Sigmoid colon (tissue), 7 donors: ENCODE measurements at places on chromosomes 12 and 14. TPM values are rescaled to one million over a fixed set of nuclear protein-coding genes. Genes with fewer than 3 reads are reported as not detected.

DNA sequence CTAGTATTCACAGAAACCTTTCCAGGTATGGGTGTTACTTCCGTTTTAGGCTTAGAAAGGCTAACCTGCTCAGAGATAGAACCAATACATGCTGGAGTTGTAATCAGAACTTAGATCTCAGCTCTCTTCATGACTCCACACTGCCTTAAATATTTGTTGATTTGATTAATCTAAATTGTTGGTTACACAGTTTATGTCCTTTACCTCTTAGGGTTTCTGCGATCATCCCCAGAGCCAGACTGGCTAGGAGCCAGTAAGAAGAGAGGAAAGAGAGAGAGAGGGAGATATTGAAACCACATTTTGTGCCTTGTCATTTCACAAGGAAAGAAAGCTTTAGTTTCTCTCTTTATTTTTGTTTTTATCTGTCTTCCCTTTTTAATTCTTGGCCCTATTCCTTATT, 16.8 kb upstream of the MGP start:
- DNase-seq: no peak

DNA sequence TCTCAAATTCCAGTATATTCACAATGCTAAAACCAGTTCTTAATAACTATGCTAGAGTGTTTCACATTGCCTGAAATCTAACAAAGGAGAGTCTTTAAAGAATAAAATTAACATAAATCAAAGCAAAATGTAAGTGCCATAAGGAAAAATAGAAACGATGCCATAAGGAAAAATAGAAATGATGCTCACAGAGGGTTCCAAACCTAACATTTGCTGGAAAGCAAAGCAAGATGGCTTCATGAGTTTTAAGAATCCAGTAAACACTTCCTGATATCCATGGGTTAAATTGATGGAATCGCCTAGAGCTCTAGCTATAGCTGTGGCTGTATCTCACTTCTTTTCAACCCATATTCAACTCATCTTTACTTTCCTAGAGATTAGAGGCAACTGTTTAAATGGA, 63.9 kb downstream of the GPR68 start:
- no peak for DNase-seq

DNA sequence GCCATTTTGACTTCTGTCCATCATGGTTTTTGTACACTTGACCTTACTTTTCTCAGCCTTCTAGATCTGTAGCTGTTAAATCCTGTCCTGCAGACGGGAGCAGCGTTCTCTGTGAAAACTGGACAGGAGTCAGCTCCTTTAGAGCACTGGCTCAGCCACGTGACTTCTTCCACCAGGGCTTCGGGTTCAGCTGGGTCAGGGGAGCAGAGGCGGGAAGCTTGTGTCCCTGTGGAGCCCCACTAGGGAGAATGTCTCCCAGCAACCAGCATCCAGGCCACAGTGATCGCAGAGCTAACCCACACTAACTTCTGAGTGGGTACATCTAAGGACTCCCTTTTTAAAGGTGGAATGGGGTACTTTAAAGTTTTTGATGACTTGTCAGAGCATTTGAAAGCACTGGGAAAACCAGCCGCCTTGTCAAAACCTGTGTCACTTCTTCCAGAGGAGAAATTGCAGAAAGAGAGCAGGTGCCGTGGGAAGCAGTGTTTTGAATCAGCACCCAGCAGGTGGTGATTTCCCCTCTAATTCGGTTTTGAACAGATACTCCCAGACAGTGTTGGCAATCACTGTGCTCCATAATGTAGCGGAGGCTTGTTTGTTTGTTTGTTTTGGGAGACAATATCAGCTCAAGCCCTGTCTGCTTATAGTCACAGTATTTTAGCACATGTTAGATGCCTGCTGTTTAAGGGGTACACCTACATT, 17.9 kb downstream of the DERA start:
- DNase-seq: no peak

DNA sequence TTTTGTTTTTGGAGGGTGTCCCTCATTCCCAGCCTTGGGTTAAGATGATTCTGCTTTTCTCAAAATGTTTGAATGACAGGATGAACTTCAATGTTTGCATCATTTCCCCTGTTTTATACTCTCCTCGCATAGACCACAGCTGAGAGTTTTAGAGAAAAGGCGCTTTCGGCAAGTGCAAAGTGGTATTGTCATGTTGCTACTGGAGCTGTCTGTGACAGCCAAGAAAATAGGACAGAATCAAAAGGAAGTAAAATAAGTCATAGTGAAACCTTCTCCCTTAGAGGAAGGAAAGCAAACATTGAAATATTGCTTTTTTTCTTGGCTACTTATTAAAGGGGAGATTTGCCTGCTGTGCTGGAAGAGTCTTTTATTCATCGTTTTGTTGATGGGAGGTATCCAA, 33.5 kb upstream of the ARHGAP5 start:
- no peak for DNase-seq

DNA sequence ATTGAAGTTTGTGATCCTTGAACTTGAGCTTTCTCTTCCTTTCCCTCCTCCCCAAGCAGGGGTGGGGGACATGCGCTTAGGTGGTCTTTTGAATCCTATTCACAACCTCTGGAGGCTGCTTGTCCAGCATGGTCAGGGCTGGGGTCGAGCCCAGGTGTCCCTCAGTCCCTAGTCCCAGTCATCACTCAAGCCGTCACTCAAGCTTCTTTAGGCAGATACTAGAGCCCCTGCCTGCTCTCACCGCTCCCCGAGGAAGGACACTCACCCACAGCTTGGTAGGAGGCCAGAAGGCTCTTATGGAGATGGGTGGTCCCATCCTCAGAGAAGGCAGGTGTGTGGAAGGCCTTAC, 532 bp upstream of the C1RL start:
- peak; percentile 66 for DNase-seq

The SLC7A7 gene
- 16.7 TPM for total RNA-seq

The KCNMB4 gene
- total RNA-seq: 6.4 TPM

The ACSS3 gene
- total RNA-seq: 18.2 TPM

GRCh38 chr14:54889919-54890318, 12.7 kb downstream of the GCH1 start:
- DNase-seq: no peak

- DNase-seq: peak; percentile 96
Measured at GRCh38 chr14:73723797-73724661, 9.8 kb upstream of the PNMA1 start.

DNA sequence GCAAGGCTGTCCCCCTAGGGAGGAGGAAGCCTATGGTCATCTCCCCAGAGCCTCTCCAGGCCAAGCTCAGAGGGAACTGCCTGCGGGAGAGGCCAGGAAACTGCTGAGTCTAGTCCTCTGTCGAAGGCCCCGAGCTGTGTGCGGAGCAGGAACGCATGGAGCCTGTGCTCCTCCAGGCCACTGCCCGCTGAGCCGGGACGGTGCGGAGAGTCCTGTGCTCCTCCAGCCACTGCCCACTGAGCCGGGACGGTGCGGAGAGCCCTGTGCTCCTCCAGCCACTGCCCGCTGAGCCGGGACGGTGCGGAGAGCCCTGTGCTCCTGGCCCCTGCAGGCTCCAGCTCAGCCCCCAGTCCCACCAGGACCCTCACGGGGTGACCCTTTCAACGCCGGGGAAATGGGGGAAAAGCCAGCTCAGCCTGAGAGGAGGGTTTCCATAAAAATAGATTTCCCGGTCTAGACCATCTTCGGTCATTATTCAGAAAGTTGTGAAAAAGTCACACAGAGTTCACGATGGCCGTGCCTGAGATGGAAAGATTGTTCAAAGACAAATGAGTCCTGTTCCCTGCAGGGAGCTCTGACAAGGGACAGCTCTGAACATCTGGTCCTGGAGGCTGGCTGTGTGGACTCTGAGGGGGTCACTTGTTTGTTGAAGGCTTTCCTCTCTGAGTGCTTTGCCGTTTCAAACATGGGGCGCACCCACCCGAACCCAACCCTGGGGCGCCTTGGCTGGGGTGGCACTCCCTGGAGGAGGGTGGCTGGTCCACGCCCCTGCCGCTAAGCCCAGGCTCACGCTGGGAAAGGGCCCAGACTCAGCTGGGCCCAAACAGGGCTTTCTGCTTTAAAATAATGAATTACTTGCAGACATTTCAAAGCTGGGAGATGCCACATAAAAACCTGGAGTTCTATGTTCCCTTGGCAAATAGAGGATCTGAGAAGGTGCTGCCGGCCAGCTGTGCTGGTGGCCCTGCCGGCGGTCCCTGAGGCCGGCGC, 85.5 kb downstream of the ADGRD1 start:
- no peak for DNase-seq

- DNase-seq: no peak
Measured at GRCh38 chr12:108905725-108906124, 25.8 kb downstream of the DAO start.

DNA sequence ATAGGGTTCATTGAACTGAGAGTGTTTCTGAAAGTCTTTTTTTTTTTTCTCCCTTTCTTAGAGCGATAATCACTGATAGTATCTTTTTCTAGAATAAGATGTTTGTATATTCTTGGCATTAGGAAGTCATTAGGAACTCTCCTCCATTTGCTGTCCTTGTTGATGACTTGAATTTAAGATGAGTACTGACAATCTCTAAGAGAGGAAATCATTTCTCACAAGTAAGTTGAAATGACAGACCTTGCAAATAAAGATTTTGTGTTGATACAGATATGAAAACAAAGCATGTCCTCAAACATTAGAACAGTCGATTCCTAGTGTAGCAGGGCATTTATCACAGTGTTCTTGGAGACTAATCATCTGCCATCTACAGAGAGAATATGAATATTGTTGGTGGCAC, 458.4 kb upstream of the SYT1 start:
- DNase-seq: no peak

DNA sequence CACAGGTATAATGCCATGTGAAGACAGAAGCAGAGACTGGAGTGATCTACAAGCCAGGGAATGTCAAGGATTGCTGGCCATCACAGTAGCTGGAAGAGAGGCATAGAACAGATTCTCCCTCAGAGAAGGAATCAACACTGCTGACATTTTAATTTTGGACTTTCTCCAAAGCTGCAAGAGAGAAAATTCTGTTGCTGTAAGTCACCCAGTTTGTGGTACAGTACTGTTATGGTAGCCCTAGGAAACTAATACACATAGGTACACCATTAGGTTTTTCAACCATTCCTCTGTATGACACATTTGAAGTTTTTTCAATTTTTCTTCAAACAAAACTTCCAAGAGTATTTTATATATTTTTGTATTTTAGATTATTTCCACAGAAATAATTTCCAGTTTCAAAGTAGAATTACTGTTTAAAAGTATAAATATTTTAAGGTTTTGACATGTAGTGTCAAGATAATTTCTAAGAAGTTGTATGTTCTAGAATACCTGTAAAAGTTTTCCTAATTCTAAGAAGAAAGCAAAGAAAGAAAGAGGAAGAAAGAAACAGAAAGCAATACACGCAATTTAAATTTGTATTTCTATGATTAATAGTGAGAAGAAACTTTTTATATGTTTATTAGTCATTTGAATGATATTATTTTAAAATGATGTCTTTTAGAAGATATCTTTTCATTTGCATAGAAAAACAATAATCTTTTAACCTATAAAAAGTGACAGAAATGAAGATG, 64.9 kb upstream of the CATSPERB start:
- DNase-seq: no peak

DNA sequence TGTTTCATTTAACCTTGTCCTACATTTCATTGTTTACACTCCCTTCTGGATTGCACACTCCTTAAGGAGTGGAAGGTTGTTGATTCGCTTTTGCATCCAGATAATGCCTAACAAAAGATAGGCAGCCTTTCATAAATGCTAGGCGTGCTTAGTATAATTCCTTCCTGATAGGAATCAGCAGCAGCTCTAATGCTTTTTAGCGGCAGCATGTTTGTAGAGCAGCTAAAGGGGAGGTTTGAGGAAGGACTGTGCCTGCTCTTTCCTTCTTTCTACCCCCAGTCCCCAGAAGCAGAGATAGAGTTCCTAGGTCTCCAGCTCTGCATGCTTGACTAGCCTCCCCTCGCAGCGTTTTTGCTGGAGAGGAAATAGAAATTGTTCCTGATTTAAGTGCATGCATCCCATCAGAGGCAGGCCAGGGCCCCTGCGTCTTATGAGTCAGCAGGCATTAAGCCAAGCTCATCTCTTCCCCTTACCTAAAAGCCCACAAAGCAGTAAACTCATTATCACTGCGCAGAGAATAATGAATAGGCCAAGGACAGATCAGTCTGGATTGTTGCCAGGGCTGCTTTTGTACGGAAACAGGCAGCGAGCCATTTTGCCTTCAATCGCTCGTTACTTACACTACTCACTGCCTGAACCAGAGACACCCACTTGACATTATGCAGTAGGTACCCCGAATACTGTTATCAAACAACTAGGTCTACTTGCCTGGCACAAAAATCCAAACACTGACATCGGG, 14.0 kb upstream of the TBPL2 start:
- DNase-seq: peak; percentile 77

DNA sequence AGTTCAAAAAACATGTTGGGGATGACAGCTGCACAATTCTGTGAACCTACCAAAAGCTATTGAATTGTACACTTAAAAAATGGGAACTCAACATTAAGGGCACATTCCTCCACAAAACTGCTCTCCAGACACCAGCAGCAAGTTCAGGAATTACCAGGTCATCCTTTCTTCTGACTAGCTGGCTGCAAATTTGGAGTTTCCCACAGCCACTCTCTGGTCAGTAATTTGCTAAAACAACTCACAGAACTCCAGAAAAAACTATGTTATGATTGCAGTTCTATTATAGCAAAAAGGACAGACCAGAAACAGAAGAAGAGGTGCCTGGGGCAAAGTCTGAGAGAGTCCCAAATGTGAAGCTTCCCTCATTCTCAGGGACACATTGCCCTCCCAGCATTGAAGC, 20.1 kb upstream of the PLEKHD1 start:
- DNase-seq: no peak

DNA sequence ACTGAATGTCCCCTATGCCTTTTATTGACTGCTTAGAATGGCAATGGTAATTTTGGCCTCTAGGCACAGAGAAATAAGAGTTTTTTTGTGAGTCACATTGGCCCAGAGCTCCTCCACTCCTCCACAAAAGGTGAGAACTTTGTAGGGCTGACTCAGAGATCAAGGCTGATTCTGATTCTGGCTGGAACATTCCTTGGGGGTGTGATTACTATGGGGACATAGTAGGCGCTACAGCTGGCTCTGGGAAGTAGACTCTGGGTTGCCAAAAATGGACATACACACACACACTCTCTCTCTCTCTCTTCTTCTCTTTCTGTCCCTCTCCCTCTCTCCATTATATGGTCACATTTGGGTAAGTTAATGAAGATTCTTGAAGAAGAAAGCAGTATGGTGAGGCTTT, 174.6 kb upstream of the DDHD1 start:
- DNase-seq: no peak

GRCh38 chr12:24373004-24373403, 423.5 kb upstream of the SOX5 start:
- no peak for DNase-seq

- no peak for DNase-seq
Measured at GRCh38 chr14:85214471-85214870, 315.5 kb upstream of the FLRT2 start.

The SMOC1 gene
- total RNA-seq: 1.3 TPM

The KLRG1 gene
- total RNA-seq: 4.3 TPM

DNA sequence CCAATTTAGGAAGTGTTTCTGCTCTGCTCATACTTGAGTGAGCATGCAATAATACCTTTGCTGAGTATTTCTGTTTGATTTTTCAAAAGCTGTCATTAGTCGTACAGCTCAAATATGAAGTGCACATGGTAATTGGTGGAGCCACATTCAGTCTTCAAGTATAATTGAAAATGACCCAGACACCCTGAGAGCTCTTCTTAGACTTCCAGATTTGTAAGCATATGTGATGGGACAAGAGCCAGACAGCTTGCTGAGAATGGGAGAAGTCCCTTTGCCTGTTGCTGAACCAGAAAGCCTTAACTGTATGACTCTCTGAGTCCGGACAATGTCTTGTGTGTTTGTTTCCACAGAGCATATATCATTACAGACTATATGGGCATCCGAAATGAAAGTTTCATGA, 307.3 kb downstream of the TMEM117 start:
- DNase-seq: no peak

GRCh38 chr12:1518591-1519516, 75.5 kb downstream of the FBXL14 start:
- no peak for DNase-seq
